ENCODE measurements at places on chromosomes 3 and 15. TPM values are rescaled to one million over a fixed set of nuclear protein-coding genes. Genes with fewer than 3 reads are reported as not detected.
A peak's percentile ranks its signal among the peaks of the same experiment; 100 is the strongest.

DNA sequence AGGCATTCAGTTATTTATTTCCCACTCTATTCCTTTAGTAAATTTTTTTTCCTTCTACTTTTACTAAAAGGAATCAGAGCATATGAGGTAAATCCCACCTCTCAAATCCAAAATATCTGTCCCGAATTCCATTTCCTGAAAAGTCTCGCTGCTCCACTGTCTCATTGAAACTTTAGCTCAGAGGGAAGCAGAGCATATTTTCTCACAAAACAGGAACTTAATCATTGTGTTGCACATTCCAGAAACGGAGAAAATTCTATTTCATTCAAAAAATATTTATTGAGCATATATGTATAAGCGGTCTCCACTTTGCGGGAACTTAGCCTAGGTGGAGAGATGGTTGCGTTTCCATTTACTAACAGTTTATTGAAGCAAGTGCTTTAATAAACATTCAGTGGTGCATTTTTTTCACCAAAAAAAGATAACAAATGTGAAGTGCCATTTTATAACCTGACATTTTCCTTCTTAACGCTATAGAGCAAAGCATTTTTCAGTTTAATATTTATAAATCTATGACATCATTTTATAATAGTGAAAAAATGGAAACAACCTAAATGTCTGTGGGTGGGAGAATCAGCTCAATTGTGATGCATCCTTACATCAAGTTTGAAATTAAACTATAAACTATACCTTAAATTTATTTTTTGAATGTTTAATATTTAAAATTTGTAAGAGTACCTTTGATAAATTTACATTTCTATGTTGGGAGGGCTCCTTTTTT lies 67.2 kb upstream of the CSTA start:
- H3K4me3 ChIP-seq, result no peak overlapping the region
- H3K27me3 ChIP-seq, result no peaks in the 10 kb centered on the region
- DNase-seq, result no peak
- H3K27ac ChIP-seq, result no peak overlapping the region

Gene A4GNT
- total RNA-seq, result not detected

- H3K4me3 ChIP-seq, result no peak overlapping the region
- H3K4me1 ChIP-seq, result peaks cover 20% of the 10 kb centered on the region
- H3K27me3 ChIP-seq, result no peaks in the 10 kb centered on the region
- H3K36me3 ChIP-seq, result peaks cover 16% of the 10 kb centered on the region
Observed at GRCh38 chr3:48270306-48270705, 29.4 kb downstream of the ZNF589 start.

- H3K4me1 ChIP-seq, result no peaks in the 10 kb centered on the region
- H3K27me3 ChIP-seq, result peaks cover 13% of the 10 kb centered on the region
- no peak overlapping the region for H3K4me3 ChIP-seq
- H3K27ac ChIP-seq, result no peak overlapping the region
Observed at GRCh38 chr3:157581371-157581770, 78.2 kb upstream of the VEPH1 start.

- peak within 1 kb of the TSS; percentile 89 for H3K27ac ChIP-seq
- H3K27me3 ChIP-seq, result no peaks in the 10 kb centered on the region
- peaks cover 44% of the 10 kb centered on the region for H3K4me1 ChIP-seq
- peak within 1 kb of the TSS; percentile 94 for H3K4me3 ChIP-seq
- H3K36me3 ChIP-seq, result peaks cover 5% of the 10 kb centered on the region
Observed at GRCh38 chr15:45522328-45523165, at the start of gene SLC30A4. Gene SLC30A4 (minus strand): TSS chr15:45522755. CDS start chr15:45522354, 401 bp downstream.

- no peak for DNase-seq
- peak overlapping the region; percentile 36 for H3K27ac ChIP-seq
- H3K36me3 ChIP-seq, result peaks cover 15% of the 10 kb centered on the region
- H3K4me1 ChIP-seq, result peaks cover 91% of the 10 kb centered on the region
Observed at GRCh38 chr3:41208507-41209220, 9.4 kb downstream of the CTNNB1 start.

GRCh38 chr15:56927816-56928215 lies 9.4 kb downstream of the TCF12 start:
- H3K36me3 ChIP-seq, result peaks cover 14% of the 10 kb centered on the region
- no peak overlapping the region for H3K27ac ChIP-seq
- peaks cover 74% of the 10 kb centered on the region for H3K4me1 ChIP-seq
- no peaks in the 10 kb centered on the region for H3K27me3 ChIP-seq
- DNase-seq, result no peak
- H3K4me3 ChIP-seq, result no peak overlapping the region

GRCh38 chr3:18703798-18704197 lies 278.7 kb upstream of the SATB1 start:
- no peak for DNase-seq
- no peaks in the 10 kb centered on the region for H3K27me3 ChIP-seq
- H3K4me1 ChIP-seq, result peaks cover 16% of the 10 kb centered on the region
- no peak overlapping the region for H3K4me3 ChIP-seq

DNA sequence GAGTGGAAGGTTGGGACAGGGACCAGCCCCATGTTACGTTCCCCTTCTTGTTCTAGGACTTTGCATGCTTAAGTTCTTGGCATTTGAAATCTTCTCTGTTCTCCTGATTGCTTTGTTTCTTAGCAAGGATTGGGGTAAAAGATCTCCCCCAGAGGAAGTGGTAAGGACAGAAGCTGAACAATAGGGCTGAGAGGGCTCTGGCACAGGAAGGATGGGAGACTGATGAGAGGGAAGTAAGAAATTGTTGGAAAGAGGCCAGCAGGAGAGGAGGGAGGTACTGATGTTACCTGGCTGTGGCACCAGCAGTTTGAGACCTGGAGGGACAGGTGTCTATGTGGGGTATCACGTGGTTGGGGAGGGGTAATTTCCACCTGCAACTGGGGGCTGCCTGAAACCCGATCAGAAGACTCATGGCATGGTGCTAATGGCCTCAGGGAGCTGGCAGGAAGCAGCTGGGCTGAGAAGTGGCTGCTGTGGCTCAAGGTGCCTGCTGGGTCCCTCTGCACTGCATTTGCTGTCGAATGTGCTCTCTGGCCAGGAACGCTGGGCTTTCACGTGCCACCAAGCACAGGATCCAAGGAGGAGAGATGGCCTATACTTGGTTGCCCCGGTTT lies 108.4 kb downstream of the LSM3 start:
- H3K27me3 ChIP-seq, result no peaks in the 10 kb centered on the region
- H3K36me3 ChIP-seq, result no peaks in the 10 kb centered on the region
- DNase-seq, result no peak
- peaks cover 2% of the 10 kb centered on the region for H3K4me1 ChIP-seq
- no peak overlapping the region for H3K4me3 ChIP-seq

Gene ZNF774
- 0.42 TPM for total RNA-seq

DNA sequence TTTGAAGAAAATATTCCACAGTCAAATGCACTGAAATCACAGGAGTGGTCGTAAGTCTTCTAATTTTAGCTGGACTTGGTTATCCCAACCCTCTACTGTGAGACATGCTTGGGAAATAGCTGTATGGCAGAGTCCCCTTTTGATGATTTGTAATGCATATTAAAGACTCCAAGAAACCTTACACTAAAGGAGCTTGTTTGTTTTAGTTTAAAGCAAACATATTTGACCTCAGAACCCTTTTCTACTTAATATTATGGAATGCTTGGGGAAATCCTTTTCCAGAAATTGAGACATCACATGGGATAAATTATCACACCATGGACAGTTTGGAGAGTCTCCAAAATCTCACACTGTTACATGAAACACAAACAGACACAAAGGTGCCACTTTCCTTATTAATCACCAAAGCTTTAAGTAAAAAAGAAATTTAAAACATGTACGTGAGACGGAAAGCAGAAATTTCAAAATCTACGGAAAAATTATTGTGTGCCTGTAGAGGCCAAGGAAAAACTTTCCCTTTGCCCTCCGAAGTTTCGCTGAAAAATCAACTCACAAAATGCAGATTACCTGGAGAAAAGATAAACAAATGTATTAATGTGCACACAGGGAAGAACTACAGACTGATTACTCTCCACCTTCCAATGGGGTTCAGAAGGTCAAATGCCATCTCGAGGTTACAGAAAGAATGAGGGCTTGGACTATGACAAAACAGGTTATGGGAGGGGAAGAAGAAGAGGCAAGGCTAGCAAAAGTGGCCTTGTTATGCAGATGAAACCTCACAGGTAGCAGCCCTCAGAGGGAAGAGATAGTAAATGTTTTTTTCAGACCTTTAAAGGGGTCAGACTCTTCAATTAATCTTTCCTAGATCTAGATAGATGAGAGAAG lies 7.0 kb upstream of the CPB1 start:
- DNase-seq, result no peak
- no peaks in the 10 kb centered on the region for H3K36me3 ChIP-seq
- H3K4me3 ChIP-seq, result no peak overlapping the region
- H3K4me1 ChIP-seq, result no peaks in the 10 kb centered on the region
